ENCODE measurements at places on chromosomes 13 and 19.

DNA sequence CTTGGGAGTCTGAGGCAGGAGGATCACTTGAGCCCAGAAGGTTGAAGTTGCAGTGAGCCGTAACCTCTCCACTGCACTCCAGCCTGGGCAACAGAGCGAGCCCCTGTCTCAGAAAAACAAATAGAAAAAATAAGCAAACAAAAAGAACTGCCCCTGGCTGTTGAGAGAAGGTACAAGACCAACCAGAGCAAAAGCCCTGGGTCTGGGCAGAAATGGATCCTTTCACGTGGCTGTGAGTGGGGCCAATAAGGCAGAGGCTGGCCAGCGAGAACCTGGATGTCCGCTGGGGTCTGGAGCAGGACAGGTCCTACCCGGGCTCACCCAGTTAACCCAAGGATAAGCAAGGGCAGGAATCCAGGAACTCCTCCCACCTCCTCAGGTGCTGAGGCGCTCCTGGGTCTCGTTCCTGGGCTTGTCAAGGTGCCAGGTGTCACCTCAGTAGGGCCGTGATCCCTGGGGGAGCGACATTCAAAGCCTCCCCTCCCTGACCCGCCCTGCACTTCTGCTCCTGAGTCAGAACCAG is 4.7 kb upstream of the SLC5A5 start:
- H3K4me3 ChIP-seq = no peak overlapping the region
- H3K36me3 ChIP-seq = peaks cover 38% of the 10 kb centered on the region
- H3K4me1 ChIP-seq = no peaks in the 10 kb centered on the region

DNA sequence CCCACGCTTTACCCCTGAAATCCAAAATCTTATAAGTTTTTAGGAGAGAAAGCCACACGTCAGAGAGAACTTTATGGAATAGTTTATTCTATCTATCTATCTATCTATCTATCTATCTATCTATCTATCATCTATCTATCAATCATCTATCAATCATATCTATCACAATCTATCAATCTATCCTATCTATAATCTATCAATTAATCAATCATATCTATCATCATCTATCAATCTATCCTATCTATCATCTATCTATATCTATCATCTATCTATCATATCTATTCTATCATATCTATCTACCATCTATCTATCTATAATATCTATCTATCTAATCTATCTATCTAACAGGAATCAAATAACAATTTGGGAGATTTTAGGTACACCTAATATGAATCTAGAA is 115.1 kb downstream of the FGF9 start:
- no peaks in the 10 kb centered on the region for H3K36me3 ChIP-seq
- H3K27me3 ChIP-seq = peaks cover 6% of the 10 kb centered on the region
- ATAC-seq = no peak
- no peak overlapping the region for H3K4me3 ChIP-seq
- no peak overlapping the region for H3K27ac ChIP-seq

GRCh38 chr19:32336259-32337083 is 8.9 kb upstream of the ZNF507 start:
- H3K4me3 ChIP-seq = no peak overlapping the region
- no peak for ATAC-seq
- H3K4me1 ChIP-seq = no peaks in the 10 kb centered on the region
- peaks cover 3% of the 10 kb centered on the region for H3K27me3 ChIP-seq
- H3K27ac ChIP-seq = no peak overlapping the region

GRCh38 chr19:58450856-58451357 is 515 bp upstream of the ZNF324B start:
- peaks cover 11% of the 10 kb centered on the region for H3K36me3 ChIP-seq
- H3K27me3 ChIP-seq = peaks cover 6% of the 10 kb centered on the region
- H3K4me1 ChIP-seq = peaks cover 20% of the 10 kb centered on the region
- H3K4me3 ChIP-seq = peak overlapping the region; percentile 87
- peak overlapping the region; percentile 86 for H3K27ac ChIP-seq

GRCh38 chr13:26026211-26026610 is 25.6 kb downstream of the SHISA2 start:
- peaks cover 8% of the 10 kb centered on the region for H3K27me3 ChIP-seq
- H3K27ac ChIP-seq = no peak overlapping the region
- no peak for ATAC-seq

DNA sequence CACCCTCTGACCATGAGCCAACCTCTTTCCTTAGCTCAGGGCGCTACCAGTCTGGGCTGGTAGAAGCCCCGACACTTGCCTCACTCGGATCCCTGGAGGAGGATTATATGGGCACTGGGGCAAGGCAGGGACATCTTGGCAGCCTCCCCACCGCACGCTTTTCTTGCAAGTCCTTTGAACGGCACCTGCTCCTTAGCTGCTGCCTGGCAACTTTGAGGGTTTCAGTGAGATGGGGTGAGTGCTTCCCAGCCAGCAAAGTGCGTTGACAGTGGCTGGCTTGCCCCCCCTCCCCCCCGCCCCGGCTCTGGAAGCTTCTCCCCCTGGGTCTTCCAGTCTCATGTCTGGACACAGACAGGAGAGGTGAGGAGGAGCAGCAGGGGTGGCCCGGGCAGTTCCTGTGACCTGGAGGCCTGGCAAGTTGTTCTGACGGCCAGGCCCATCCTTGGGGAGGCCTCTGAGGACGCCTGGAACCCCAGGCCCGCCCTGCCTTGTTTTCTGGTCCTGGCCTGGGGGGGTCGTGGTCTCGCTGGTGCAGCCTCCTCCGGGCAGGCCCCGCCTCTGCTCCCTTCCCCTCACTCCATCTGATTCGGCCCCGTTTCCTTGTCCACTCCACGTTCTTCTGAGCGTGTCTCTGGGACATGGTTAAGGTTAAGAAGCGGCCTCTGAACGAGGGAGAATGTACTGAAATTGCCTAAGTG is 75.2 kb downstream of the ATP11A start:
- no peak overlapping the region for H3K27ac ChIP-seq
- peaks cover 18% of the 10 kb centered on the region for H3K4me1 ChIP-seq
- no peaks in the 10 kb centered on the region for H3K36me3 ChIP-seq
- no peak overlapping the region for H3K4me3 ChIP-seq

GRCh38 chr19:12111176-12111575 is 29.0 kb downstream of the ZNF20 start:
- no peak for ATAC-seq
- no peak overlapping the region for H3K4me3 ChIP-seq
- no peak overlapping the region for H3K27ac ChIP-seq
- peaks cover 4% of the 10 kb centered on the region for H3K4me1 ChIP-seq
- no peaks in the 10 kb centered on the region for H3K36me3 ChIP-seq
- H3K27me3 ChIP-seq = peaks cover 2% of the 10 kb centered on the region

- peaks cover 3% of the 10 kb centered on the region for H3K27me3 ChIP-seq
- no peak overlapping the region for H3K27ac ChIP-seq
- no peak overlapping the region for H3K4me3 ChIP-seq
- H3K36me3 ChIP-seq = no peaks in the 10 kb centered on the region
- peaks cover 15% of the 10 kb centered on the region for H3K4me1 ChIP-seq
Observed at GRCh38 chr19:45162608-45163143, 1.9 kb upstream of the NKPD1 start.

GRCh38 chr19:51903192-51903591 is 1.6 kb downstream of the ZNF649 start:
- peaks cover 66% of the 10 kb centered on the region for H3K36me3 ChIP-seq
- peaks cover 7% of the 10 kb centered on the region for H3K4me1 ChIP-seq
- ATAC-seq = no peak

GRCh38 chr13:113654591-113655345 is 3.2 kb downstream of the ATP4B start:
- no peak overlapping the region for H3K4me3 ChIP-seq
- H3K36me3 ChIP-seq = no peaks in the 10 kb centered on the region
- H3K4me1 ChIP-seq = no peaks in the 10 kb centered on the region

DNA sequence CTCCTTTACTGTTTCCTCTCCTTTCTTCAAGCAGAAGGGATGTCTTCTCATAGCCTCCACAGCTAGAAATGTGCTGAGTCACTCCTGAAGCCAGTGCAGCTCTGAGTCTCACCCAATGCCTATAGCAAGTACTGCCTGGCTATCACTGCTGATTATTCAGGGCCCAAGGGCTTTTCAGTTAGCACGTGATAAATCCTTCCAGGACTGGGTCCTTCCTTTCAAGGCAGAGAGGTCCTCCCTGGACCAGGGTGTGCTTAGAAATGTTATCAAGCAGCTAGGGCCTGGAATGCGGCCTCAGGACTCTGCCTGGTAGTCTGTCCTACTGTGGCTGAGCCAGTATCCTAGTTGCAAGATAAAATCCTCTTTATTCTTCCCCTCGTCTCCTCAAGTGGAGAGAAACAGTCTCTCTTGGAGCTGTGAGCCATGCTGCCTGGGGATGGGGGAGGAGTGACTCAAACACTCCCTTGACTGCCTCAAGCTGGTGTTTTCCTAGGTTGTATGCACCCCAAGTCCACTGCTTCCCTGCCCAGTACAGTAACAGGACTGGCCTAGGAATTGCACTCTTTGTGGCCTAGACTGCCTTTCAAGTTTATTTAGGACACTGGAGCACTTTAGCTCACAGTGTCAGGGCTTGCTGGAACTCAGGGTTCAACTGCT is 198.7 kb upstream of the SERP2 start:
- no peaks in the 10 kb centered on the region for H3K36me3 ChIP-seq
- ATAC-seq = no peak
- H3K27me3 ChIP-seq = peaks cover 7% of the 10 kb centered on the region

DNA sequence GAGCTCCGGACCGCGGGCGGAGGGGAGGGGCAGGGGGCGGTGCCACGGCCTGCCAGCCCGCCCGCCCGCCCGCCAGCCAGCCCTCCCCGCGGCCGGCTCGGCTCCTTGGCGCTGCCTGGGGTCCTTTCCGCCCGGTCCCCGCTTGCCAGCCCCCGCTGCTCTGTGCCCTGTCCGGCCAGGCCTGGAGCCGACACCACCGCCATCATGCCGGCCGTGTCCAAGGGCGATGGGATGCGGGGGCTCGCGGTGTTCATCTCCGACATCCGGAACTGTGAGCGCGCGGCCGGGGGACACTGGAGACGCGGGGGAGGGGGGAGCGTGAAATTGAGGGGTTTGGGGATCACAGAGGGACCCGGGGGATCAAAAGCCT is at the start of gene AP2A1:
Gene AP2A1 (plus strand): TSS at position 72 of the 370 bp plus-strand sequence. CDS start 133 bp downstream, at position 205.
- H3K4me1 ChIP-seq = peaks cover 18% of the 10 kb centered on the region
- H3K36me3 ChIP-seq = peaks cover 13% of the 10 kb centered on the region
- peak; percentile 0 for ATAC-seq
- peak within 1 kb of the TSS; percentile 83 for H3K27ac ChIP-seq
- no peaks in the 10 kb centered on the region for H3K27me3 ChIP-seq

DNA sequence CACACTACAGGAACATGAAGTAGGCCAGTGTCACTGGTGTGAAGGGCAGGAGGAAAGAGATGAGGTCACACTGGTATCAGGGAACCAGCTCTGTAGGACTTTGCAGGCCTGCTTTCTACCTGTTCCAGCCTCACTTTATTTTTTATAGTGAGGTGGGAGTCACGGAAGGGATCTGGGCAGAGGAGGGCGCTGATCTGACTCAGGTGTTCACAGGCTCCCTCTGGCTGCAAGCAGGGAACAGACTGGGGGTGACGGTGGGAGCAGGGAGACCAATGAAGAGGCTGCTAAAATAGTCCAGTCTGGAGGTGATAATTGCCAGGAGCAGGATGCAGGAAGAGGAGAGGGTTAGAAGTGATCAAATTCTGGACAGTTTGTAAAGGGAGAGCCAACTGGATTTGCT is 2.8 kb downstream of the THAP8 start:
- ATAC-seq = no peak
- H3K27me3 ChIP-seq = no peaks in the 10 kb centered on the region
- no peaks in the 10 kb centered on the region for H3K36me3 ChIP-seq
- H3K4me1 ChIP-seq = peaks cover 14% of the 10 kb centered on the region
- no peak overlapping the region for H3K4me3 ChIP-seq
